ENCODE measurements at places on chromosomes 3 and 15.

DNA sequence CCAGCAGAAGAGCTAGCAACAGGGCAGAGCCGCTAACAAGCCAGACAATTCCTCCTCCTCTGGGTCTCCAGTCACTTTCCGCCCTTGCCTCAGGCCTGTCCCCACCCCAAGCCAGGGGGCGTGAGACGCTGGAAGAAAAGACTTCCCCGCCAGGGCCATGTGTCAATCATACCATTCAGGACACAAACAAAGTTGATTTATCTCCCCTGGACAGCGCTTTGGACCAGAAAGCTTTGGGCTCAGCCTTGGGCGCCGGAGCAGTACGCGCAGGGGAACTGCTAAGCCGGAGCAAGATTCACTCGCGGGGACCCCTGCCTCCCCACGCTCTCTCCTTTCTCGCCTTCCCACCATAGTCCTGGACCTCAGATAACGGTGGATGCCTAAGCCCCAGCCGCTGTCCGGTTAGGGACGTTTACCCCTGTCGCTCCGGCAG is 479 bp downstream of the LRRC2 start:
- DNase-seq, result no peak

GRCh38 chr15:70081612-70082011 is 16.1 kb downstream of the TLE3 start:
- no peak for DNase-seq

DNA sequence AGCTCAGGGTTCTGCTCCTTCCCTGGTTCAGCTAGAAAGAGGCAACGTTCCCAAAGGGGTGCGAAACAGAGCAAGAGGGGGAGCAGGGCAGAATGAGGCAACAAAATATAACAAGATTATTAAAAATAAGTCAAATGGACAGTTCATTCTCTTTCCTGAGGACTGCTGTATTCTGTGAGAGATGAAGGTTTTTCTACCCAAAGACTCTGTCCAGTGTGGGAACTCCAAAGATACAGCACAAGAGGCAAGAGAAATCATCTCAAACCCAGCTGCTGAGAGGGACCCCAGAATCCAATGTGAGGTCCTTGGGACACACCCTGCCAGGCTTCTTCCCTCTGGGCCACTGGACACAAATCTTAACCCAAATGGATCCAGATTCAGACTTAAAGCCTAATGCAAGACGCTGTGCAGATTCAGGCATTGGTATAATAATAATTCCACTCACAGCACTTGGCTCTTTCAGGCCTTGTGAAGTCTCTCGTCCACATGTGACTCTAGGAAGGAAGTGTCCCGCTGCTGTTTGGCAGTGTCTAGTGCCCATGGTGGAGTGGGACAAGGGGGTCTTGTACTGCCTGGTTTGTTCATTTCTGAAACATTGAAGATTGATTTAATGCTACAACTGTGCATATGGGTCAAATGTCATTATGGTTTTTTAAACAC is 14.5 kb upstream of the ARHGAP31 start:
- no peak for DNase-seq

- DNase-seq, result no peak
These were observed 89.1 kb downstream of the XXYLT1 start for GRCh38 chr3:195181741-195182469.

- no peak for DNase-seq
These were observed 325.3 kb downstream of the ZNF385D start for GRCh38 chr3:21425715-21426114.

- no peak for DNase-seq
These were observed 234.1 kb downstream of the CACNA2D3 start for GRCh38 chr3:54356261-54357045.

DNA sequence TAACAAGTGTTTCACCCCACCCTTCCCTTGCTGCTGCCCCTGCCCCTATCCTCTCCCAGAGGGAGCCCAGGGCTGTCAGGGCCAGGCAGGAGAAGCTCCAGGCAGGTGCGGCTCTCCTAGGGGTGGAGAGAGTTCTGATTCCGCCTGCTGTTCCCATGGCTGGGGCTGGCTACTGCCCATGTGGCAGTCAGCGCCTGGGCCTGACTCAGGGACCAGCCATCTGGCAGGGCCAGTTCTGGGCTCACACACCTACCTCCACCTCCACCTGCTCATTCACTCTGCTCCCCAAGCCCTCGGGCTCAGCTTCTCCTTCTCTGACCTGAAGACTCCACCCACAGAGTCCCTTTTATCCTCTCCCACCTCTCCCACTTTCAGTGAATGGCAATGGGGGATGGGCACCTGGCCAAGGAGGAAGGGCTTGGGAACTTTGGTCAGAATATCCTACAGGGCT is 23.4 kb downstream of the AMOTL2 start:
- peak; percentile 75 for DNase-seq

- DNase-seq, result no peak
These were observed 87.0 kb downstream of the KLHL25 start for GRCh38 chr15:85707519-85708338.

DNA sequence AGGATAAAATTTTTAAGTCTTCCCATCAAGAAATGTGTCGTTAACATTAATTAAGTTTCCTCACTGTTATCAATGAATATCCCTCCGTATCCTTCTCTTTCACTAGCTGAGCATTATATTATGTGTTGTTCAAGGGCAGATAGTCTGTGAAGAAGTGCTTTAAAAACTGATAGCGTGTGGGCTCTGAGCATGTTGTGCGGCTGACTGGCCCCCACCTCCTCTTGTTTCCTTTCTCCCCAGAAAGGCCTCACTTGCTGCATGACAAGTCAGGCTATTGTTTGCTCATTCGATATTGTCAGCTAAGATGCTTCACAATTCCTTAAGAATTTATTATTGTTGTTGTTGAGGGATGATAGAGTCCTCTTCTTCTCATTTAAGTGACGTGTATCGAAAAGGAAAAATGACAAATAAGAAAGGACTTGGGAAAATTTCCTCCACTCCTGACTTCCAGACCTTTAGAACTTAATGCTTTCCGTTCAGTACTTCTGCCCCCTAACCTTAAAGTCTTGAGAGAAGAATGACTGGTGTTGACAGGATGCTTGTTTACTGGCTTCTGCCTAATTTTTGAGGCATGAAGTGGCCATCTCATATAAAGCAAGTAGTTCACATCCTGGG is 298.3 kb downstream of the LPP start:
- no peak for DNase-seq

DNA sequence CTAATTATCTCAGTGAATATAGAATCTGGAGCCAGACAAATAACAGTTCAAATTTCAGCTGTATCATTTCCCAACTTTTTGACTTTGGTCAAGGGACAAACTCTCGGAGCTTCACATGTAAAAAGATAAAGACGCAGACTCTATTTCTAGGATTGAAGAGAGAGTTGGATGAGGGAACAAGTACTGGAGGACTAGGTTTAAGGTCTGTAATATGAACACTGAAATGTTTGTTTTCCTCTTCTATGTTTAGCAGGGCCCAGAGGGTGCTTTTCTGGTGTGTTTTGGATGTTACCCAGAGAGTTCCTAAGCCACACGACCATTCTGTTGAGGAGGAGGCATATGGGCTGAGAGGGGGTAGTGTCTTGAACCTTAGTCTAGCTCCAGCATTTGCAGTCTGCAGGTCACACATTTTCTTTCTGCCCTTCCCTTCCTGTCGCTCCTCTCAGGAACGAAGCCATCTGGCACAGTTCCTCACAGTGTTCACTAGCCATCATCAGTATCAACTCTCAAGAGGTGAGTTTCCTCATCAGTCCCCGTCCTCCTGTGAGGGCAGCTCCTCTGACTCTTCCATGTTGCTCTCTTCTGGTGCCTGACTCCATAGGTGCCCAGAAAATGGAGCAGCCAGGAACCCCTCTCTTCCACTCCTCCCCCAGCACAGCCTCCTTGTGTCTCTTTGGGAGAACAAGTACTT is 250.1 kb downstream of the SQOR start:
- no peak for DNase-seq

DNA sequence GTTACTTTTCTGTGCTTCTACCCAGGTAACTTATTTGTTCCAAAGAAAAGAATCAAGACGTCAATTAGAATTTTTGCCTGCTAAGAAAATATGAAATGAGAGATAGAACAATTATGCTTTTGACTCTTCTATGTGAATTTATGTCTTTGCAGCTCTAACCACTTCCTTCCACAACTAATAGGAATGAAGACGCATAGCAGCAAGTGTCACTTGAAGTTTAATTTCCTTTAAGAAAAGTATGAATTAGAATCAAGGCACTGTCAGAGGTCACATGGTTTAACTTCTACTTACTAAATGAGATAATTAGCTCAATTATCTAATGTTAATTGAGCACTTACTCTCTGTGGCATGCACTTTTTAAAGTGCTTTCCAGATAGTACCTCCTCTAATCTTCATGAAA is 3.3 kb downstream of the WDR49 start:
- DNase-seq, result no peak

GRCh38 chr15:64894395-64895056 is 17.2 kb upstream of the ANKDD1A start:
- DNase-seq, result peak; percentile 78

DNA sequence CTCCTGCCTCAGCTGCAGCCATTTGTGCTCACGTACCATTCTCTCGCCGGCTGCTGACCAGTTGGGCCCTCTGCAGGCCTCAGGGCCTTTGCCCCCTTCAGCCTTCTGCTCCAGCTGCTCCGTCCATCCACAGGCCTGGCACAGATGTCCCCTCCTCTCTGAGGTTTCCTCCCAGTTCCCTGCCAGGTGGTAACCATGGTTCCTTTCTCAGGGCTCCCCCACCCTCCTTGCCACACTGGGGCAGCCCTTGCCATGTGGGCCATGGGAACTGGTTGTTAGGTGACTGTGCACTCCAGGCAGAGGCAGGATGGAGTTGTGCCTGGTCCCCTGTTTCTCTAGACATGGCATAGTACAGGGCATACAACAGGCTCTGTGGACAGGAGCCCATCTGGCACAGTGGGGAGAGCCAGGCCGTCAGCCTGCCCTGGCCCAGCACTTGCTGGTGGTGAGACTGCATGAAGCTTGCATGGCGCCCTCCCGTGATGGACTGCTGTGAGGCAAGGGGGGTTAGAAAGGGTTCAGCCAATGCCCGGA is 148.9 kb downstream of the DNAJB8 start:
- peak; percentile 38 for DNase-seq

GRCh38 chr3:168884353-168884903 is 779.1 kb downstream of the MECOM start:
- DNase-seq, result peak; percentile 53

DNA sequence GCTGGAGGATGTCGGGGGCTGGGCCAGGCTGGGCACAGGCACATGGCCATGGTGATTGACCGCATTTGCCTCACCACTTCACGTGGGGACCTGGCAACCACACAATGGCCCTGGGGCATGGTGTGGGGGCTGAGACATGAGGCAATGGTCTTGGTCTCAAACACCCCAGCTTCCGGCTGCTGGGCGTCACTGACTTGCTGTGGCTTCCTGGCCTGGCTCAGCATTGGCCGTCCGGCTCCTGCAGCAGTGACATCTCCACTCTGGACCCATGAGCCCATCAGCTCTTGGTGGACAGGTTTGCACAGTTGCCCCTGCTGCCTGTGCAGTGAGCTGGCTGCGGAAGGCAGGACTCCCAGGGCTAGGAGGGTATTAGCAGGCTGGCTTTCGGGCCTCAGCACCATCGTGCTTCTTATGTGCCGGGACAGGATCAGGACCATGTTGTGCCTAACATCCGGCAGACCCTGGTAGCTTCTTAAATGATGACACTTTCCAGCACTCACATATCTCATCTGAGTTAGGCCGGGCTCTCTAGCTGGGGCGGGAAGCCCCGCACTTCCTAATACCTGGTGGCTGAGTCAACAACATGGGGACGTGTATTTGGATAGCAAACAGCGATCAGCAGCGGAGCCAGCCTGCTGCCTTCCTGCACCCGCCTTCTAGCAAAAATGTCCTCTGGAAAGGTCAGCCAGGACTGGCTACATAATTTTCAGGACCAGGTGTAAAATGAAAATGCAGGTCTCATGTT is 34.1 kb downstream of the ZNF710 start:
- DNase-seq, result no peak

DNA sequence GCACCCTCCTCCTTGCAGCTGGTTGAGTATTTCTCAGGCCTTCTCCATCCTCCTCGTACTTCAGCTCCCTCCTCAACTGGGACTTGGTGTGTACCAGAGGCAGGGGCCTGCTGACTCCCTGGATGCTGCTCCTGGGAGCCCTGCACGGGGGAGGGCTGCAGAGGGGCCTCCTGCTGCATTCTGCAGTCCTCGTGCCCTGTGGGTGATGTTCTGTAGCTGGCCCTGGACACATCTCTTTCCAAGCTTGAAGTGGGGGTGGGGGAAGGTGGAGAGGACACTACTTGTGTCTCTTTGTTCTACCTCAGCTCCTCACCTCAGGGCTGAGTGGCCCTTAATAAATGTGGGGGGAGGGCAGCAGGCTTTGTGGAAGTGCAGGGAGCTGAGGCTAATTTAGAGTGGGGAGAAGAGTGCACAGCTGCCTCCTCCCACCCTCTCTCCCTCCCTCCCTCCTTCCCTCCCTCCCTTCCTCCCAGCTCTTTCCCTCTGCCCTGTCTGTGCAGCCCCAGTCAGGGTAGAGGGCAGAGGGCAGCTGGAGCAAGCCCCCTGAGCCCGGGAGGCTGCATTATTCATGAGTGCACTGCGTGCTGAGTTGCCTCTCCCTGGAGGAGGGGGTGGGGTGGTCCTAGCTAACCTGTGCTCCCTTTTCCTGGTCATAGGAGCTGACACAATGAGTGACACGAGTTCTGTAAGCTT is 3.7 kb upstream of the GRM2 start:
- no peak for DNase-seq

GRCh38 chr3:30618526-30618925 is 12.1 kb downstream of the TGFBR2 start:
- DNase-seq, result no peak

DNA sequence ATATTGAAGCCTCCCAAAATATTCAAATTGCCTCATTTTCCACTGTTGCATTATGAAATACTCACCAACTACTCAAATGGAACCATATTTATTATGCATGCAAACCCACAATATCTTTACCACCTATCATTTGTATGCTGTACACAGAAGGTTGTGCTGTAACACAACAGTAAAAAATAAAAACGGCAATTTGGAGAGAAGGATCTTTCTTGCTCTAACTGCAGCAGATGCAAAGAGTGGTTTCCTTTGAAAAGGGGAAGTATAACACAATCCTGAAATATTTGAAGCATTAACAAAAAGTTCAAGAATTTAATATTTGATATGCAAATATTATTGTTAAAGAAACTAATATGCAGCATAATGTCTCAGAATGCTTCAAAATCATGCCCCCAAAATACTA is 244.5 kb upstream of the SUCLG2 start:
- DNase-seq, result no peak
